ENCODE measurements at places on chromosomes 7 and 10. TPM values are rescaled to one million over a fixed set of nuclear protein-coding genes. Genes with fewer than 3 reads are reported as not detected.

CACNB2 gene
- 5.5 TPM for total RNA-seq

ZWINT gene
- total RNA-seq = 20.3 TPM

NPY gene
- total RNA-seq = 2,513 TPM

DNA sequence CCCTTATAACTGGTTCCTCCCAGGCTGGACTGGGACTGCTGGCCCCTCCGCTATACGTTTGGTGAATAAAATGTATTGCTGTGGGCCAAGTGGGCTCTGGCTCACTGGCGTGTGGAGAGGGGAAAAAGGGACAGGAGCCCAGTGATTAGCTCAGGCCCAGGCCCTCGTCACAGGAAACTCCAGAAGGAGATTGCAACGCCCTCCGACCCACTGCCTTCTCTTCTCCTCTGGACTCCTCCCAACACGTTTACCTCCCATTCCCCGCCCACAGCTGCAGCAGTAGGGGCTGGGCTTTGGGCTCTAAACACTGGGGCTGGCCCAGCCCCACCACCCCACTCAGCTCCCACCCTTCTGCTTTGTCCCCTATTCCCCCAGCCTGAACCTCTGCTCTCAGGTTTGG lies 173.9 kb downstream of the NEURL1 start:
- H3K27ac ChIP-seq = no peak overlapping the region
- no peak overlapping the region for H3K4me3 ChIP-seq
- no peaks in the 10 kb centered on the region for H3K36me3 ChIP-seq
- H3K4me1 ChIP-seq = peaks cover 3% of the 10 kb centered on the region
- DNase-seq = no peak

DNA sequence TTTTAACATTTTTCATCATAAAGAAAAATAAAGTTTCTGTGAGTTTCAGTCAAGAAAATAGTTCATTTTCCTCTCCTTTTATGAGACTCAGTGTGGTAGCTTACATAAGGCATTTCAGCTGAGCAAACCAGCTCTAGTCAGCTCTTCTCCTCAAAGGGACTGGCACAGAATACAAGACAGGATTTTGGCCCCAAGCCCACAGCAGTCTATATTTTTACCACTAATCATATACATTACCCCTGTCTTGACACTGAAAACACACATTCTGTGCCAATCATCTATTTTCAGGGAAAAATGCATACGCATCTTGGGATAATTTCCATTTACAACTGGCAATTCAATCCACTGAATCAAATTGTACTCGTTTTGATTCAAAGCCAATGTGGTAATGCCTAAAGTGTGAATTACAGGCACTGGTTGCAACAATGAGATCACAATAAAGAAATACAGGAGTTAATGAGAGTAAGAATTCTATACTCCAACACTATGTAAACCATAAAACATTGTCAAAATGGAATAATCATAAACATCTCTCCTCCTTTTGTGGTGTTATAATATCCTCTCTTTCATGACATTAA lies 186.4 kb downstream of the CACNA2D1 start:
- DNase-seq = no peak
- H3K4me3 ChIP-seq = no peak overlapping the region
- no peaks in the 10 kb centered on the region for H3K36me3 ChIP-seq
- no peaks in the 10 kb centered on the region for H3K27me3 ChIP-seq
- no peak overlapping the region for H3K27ac ChIP-seq
- H3K4me1 ChIP-seq = no peaks in the 10 kb centered on the region

DNA sequence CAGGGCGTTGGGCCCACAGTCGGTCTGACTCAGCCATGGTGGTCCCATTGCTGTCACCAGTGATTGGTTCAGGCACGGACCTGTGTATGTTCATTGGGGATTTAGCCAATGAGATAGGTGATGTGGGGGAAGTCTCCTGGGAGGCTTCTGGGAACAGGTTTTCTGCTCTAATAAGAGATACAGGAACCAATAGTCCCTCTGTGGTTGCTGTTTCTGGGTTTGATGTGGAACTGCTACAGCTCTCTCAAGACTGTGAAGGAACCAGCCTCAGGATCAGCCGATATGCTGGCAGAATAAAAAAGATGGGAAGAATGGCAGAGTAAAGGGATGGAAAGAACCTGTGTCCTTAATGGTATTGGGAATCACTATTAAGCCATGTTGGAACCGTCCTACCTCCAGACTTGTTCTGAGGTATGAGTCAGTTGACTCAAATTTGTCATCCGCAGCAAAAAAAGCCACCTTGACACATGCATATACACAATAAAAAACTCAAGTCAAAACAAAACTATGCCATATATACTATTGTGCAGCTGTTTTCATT lies 70.6 kb downstream of the MCMBP start:
- no peaks in the 10 kb centered on the region for H3K4me1 ChIP-seq
- H3K36me3 ChIP-seq = no peaks in the 10 kb centered on the region
- no peak for DNase-seq
- no peak overlapping the region for H3K4me3 ChIP-seq
- no peaks in the 10 kb centered on the region for H3K27me3 ChIP-seq

TRPV5 gene
- total RNA-seq = not detected

- no peak for DNase-seq
- H3K27ac ChIP-seq = no peak overlapping the region
- no peak overlapping the region for H3K4me3 ChIP-seq
- H3K4me1 ChIP-seq = peaks cover 2% of the 10 kb centered on the region
These were observed 12.8 kb downstream of the SH3PXD2A start for GRCh38 chr10:103842605-103843004.

INSYN2A gene
- total RNA-seq = 4.0 TPM

DNA sequence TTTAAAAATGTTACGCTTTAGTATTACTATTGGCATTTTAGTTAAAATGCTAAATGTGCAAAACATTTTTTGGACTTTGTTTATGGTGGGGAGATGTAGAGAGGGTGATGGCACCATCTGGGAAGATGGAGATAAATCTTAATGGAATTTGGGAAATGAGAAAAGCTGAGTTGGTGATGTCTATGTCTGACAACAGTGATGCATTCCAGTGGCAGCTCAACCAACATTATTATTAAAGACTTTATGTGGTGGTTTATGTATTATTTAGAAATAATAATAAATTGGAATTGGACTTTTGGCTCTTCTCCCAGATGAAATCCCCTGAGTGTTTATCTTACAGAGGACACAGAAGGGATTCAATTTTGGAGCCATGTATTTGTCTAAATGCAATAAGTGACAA lies 77.6 kb downstream of the SEC23IP start:
- no peak overlapping the region for H3K27ac ChIP-seq
- no peak for DNase-seq
- H3K27me3 ChIP-seq = no peaks in the 10 kb centered on the region
- no peak overlapping the region for H3K4me3 ChIP-seq
- no peaks in the 10 kb centered on the region for H3K36me3 ChIP-seq
- H3K4me1 ChIP-seq = no peaks in the 10 kb centered on the region

SLC29A4 gene
- total RNA-seq = 13.5 TPM

MRC1 gene
- total RNA-seq = 27.4 TPM

GRCh38 chr7:68121056-68121455 lies 1124.4 kb downstream of the TYW1 start:
- no peak overlapping the region for H3K27ac ChIP-seq
- no peaks in the 10 kb centered on the region for H3K36me3 ChIP-seq
- no peak for DNase-seq
- no peaks in the 10 kb centered on the region for H3K4me1 ChIP-seq
- H3K4me3 ChIP-seq = no peak overlapping the region

DNA sequence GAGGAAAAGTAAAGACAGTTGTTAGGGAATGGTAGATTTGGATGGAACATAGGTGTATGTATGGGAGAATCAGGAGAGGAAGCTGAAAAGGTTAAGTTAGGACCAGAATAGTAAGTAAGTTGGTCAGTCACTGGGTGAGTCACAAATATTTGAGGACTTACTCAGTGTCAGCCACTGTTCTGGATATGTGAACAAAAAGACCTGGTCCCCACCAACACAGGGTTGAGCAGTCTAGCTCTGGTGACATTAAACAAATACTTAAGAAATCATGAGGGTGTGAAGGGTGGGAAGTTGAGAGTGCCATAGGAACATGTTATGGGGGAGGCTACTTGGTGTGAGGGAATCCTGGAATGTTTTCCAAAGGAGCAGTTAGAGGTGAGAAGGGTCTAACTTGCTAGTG lies 246.9 kb downstream of the PTEN start:
- no peaks in the 10 kb centered on the region for H3K27me3 ChIP-seq
- no peaks in the 10 kb centered on the region for H3K36me3 ChIP-seq
- H3K4me3 ChIP-seq = no peak overlapping the region

BHLHA15 gene
- total RNA-seq = 24.6 TPM

GRCh38 chr7:30932562-30932961 lies 20.9 kb downstream of the AQP1 start:
- H3K36me3 ChIP-seq = no peaks in the 10 kb centered on the region
- no peaks in the 10 kb centered on the region for H3K27me3 ChIP-seq
- no peaks in the 10 kb centered on the region for H3K4me1 ChIP-seq
- H3K27ac ChIP-seq = no peak overlapping the region
- no peak overlapping the region for H3K4me3 ChIP-seq
- DNase-seq = no peak

DNA sequence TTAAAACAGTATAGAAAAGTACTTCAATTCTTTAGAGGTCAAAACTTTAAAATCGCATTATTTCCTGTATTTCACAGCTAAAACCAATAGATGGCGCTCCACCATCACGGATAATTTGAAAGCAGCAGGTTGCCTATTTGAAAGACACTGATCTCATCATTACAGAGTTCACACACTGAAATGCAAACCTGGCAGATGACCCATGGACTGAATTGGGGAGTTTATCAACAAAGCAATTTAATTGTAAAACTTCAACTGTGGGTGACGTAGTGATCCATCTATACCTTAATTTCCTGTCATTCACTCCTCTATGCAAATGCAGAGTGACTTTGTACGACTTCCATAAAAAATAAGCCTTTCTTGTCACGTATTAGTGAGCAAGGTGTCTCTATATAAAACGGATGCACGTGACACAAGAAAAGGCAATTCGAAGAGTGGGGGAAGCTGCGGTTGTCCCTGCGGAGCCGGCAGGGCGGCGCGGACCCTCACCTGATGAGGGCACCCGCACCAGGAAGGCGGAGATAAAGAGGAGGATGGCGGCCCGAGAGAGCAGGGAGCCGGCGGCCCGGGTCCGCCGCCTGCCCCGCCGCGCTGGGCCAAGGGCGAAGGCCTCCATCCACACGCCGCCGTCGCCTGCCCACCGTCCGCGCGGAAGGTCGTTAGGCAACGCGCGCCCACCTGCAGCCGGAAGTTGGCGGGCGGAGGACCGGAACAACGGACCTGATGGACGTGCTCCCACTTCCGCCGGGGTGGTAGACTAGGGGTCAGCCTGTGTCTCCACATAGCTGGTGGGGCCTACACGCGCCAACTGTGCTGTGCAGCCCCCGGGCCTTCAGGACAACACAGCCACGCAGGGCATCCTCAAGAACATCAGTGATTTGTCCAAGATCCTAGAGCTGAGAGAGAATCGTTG lies at the start of gene ZPBP:
TSS of gene ZPBP (minus strand) at position 668 of the 913 bp plus-strand sequence. CDS start at position 616, 52 bp downstream.
- peak; percentile 26 for DNase-seq
- H3K27me3 ChIP-seq = no peaks in the 10 kb centered on the region
- peak within 1 kb of the TSS; percentile 41 for H3K4me3 ChIP-seq
- no peaks in the 10 kb centered on the region for H3K4me1 ChIP-seq

GRCh38 chr10:5079836-5080235 lies 14.4 kb upstream of the AKR1C3 start:
- H3K4me1 ChIP-seq = no peaks in the 10 kb centered on the region
- no peak overlapping the region for H3K4me3 ChIP-seq
- no peaks in the 10 kb centered on the region for H3K36me3 ChIP-seq
- DNase-seq = no peak
- H3K27me3 ChIP-seq = peaks cover 2% of the 10 kb centered on the region

UFSP1 gene
- total RNA-seq = 6.4 TPM

DNA sequence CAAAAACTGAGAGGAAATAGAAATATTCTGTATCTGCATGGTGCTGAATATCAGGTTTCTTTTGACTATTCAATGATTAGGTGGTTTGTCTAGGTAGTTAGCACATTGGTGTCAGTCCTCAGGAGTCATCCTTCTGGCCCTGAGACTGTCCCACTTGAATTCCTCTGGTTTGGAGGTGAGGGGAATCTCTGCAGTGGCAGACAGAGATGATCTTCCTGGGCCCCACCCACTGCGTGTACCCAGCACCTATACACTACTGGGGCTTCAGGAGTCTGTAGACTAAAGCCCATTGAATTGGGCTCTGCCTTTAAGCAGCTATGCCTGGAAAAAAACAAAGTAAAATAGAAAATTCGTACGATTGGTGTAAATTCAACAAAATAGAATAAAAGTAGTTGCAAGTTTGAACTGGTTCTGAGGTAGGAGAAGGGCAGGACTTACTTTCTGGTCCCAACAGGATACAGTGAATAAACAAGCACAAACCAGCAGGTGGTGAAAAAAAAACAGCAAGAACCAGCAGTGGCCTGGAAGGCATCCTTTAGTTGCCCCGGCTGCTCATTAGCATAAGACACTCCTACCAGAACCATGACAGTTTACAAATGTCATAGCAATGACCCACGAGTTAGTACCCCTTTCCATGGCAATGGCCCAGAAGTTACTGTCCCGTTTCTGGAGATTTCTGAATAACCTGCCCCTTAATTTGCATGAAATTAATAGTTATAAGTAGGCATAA lies 1.7 kb downstream of the LIPM start:
- DNase-seq = no peak
- no peaks in the 10 kb centered on the region for H3K4me1 ChIP-seq
- H3K36me3 ChIP-seq = no peaks in the 10 kb centered on the region
- no peak overlapping the region for H3K4me3 ChIP-seq

- no peaks in the 10 kb centered on the region for H3K36me3 ChIP-seq
- no peak overlapping the region for H3K27ac ChIP-seq
- no peaks in the 10 kb centered on the region for H3K27me3 ChIP-seq
- H3K4me1 ChIP-seq = no peaks in the 10 kb centered on the region
These were observed 11.1 kb downstream of the CALY start for GRCh38 chr10:133325440-133326222.

- H3K4me3 ChIP-seq = no peak overlapping the region
- no peak for DNase-seq
- no peaks in the 10 kb centered on the region for H3K27me3 ChIP-seq
- no peaks in the 10 kb centered on the region for H3K4me1 ChIP-seq
- no peaks in the 10 kb centered on the region for H3K36me3 ChIP-seq
- H3K27ac ChIP-seq = no peak overlapping the region
These were observed 19.3 kb downstream of the MACC1 start for GRCh38 chr7:20197837-20198236.

MSMB gene
- total RNA-seq = 2,749 TPM

GRCh38 chr7:54556121-54556520 lies 13.9 kb downstream of the VSTM2A start:
- H3K36me3 ChIP-seq = no peaks in the 10 kb centered on the region
- no peak overlapping the region for H3K27ac ChIP-seq
- DNase-seq = no peak
- H3K27me3 ChIP-seq = no peaks in the 10 kb centered on the region

GRCh38 chr10:76920581-76920980 lies 717.0 kb downstream of the KCNMA1 start:
- no peaks in the 10 kb centered on the region for H3K27me3 ChIP-seq
- no peaks in the 10 kb centered on the region for H3K36me3 ChIP-seq
- H3K27ac ChIP-seq = no peak overlapping the region
- H3K4me1 ChIP-seq = no peaks in the 10 kb centered on the region

- DNase-seq = no peak
- no peaks in the 10 kb centered on the region for H3K36me3 ChIP-seq
- H3K27ac ChIP-seq = no peak overlapping the region
- H3K4me3 ChIP-seq = no peak overlapping the region
- H3K4me1 ChIP-seq = no peaks in the 10 kb centered on the region
These were observed 454.6 kb upstream of the ANKRD30A start for GRCh38 chr10:36670621-36671402.
